Stimulated activated CD8-positive, alpha-beta memory T cell treated with anti-CD3 and anti-CD28 coated beads, Interleukin-15, amount 100 ng/mL, for 48 hours (primary cell): ENCODE measurements at places on chromosomes 7 and 10.

DNA sequence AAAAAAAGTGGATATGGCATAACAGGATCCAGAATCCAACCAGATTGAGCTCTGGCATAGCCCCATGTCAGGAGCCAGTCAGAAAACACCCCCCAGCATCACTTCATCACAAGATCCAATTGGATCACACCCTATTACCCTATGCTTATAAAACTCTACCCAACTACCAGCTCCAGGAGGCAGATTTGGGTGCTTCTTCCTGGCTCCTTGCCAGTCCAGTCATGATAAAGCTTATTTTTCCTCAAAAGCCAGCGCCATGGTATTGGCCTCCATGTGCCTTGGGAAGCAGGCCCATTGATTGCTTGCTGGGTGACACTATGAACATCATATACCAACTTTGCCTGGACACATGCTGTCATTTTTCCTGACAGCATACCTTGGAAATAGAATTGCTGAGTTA, 281.4 kb upstream of the MKLN1 start:
- no peak for DNase-seq

DNA sequence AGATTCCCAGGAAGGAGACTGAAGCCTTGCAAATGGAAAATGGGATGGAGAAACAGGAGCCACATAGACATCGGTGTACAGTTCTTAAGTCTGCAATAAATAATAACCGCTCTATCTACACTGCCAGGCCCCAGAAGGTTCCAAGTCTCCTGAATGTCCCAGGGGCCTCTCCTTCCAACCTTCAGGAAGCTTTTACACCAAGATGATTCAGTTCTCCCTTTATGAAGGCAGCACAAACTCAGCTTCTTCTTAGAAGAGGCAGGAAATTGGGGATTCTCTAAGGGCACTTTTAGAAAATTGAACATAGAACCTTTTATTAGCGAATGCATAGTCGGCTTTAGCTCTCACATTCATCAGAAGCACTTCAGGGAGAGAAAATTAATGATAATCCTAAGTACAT, 130.8 kb upstream of the LYZL1 start:
- DNase-seq = no peak

DNA sequence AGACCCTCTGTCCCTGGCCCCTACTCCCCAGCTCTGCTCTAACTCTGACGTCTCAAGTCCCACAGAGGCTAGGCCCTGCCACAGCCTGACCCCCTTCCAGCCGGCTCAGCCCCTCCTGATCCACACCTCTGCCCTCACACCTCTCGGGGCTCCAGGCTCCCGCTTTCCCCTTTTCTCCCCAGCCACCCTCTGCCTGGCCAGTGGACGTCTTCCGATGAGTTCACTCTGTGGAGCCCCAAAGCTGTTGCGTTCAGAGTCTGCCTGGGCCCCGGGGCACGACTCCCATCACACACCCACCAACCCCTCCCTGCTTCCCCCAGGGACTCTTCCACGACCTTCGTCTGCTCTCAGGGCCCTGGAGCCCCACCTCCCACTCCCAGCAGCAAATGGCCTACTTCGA, 18.4 kb upstream of the TBRG4 start:
- no peak for DNase-seq

GRCh38 chr7:43083106-43083505, 29.3 kb upstream of the HECW1 start:
- DNase-seq = no peak
